ENCODE measurements at places on chromosomes 12 and 14.

GRCh38 chr12:70852416-70853150, 68.0 kb downstream of the PTPRR start:
- no peak for DNase-seq

- peak; percentile 20 for DNase-seq
These were observed 438.4 kb upstream of the OR4E1 start for GRCh38 chr14:22112004-22112403.

GRCh38 chr12:129911428-129912049, 7.7 kb upstream of the TMEM132D start:
- DNase-seq: no peak

- DNase-seq: no peak
These were observed 53.7 kb downstream of the ERC1 start for GRCh38 chr12:1044696-1045095.

DNA sequence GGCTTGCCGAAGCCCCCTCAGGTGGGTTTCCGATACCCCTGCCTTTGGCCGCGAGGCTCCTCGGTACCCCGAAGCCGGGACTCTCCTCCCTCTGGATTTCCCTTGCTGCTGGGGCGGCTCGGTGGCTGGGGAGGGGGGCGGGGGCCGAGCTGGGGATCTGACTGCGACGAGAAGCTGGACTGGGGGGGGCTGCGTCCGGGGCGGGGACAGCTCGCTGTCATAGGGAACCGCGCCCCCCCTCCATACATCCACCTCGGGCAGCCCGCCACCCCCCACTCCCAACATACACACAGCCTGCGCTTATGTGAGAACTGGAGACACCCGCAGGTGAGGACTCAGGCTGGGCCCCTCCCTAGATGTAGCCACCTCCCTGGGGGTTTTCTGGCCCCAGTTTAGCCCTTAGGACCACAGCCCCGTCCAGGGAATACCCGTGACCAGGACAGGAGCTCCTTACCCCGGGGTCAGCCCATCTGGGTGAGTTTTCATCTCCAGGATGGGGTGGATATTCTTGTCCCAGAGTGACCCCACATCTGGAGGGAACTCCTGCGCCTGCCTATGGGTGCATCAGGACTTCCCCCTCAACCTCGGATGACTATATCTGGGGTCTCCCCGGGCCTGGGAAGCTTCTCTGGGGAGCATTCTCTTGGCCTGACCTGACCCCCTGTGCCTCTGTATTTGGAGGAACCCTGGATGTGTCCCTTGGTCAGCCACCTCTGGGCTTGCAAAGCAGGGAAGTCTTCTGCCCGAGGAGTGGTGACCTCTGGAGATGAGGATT, 687 bp downstream of the ASIC1 start:
- no peak for DNase-seq

GRCh38 chr14:23483236-23483854, 13.8 kb downstream of the NGDN start:
- DNase-seq: no peak

- DNase-seq: no peak
These were observed 77.2 kb downstream of the NKX2-1 start for GRCh38 chr14:36442824-36443241.

- DNase-seq: no peak
These were observed 18.9 kb downstream of the ARL6IP4 start for GRCh38 chr12:122999196-122999946.

- DNase-seq: no peak
These were observed 188.7 kb downstream of the TTC8 start for GRCh38 chr14:89013098-89013504.

DNA sequence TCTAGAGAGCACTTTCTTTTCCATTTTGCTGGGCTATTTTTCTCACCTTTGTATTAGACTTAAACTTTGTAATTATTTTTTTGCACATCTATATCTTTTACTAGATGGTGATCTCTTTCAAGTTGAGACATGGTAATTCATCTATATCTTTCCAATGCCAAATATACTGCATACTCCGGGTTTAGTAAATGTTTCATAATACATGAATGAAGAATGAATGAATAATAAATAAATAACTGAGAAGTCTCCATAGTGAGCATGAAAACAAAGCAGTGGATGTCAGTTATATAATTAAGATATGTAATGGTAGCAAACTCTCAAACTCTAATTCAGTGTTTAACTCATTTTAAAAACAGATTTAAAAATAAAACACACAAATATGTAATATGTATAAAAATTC, 342.5 kb upstream of the KITLG start:
- DNase-seq: no peak

DNA sequence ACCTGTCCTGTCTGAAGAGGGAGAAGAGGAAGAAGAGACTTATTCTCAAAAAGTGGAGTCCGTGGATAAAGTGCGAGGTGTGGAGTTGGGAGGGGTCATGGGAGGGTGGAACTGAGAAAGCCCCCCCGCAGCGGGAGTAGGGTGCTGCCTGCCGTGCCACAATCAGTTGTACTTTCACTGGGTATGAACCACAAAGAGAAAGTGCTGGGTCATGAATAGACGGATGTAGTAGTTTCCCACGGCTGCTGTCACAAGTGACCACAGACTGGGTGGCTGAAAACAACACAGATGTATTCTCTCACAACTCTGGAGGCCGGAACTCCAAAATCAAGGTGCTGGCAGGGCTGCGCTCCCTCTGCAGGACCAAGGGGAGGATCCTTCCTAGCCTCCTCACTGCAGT, 5.5 kb downstream of the DNAH10 start:
- DNase-seq: no peak

DNA sequence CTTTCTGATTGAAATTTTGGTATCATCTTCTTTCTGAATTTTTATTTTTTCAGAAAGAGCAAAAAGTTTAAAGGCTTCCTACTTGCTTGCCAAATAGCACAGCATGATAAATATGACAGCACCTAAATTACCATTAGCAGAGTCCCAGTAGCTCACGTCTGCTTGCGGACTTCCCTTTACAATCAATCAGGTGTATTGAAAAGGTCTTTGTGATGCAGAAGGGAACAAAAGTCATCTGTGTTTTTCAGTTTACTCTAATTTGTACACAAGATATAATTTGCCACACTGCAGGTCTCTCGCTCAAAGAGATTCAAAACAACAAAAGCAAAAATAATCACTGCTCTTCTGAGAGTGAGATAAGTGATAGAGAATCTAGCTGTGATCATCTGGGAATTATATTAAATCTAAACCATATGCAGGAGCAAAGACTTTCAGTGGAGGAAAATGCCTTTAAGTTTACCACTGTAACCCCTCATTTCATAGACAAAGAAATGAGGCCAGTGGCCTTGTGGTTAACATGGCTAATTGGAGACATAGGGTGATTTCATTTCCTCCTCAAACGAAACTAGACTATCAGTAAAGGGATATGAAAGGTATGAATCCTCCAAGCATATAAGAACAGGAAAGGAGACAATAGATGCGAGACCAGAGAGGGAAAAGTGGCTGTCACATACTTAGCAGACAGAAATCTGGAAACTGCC, 240.8 kb upstream of the TMPO start:
- DNase-seq: no peak

GRCh38 chr14:33949411-33949893, 1.4 kb downstream of the EGLN3 start:
- DNase-seq: no peak

GRCh38 chr14:61128382-61129167, 147.5 kb downstream of the SLC38A6 start:
- no peak for DNase-seq

DNA sequence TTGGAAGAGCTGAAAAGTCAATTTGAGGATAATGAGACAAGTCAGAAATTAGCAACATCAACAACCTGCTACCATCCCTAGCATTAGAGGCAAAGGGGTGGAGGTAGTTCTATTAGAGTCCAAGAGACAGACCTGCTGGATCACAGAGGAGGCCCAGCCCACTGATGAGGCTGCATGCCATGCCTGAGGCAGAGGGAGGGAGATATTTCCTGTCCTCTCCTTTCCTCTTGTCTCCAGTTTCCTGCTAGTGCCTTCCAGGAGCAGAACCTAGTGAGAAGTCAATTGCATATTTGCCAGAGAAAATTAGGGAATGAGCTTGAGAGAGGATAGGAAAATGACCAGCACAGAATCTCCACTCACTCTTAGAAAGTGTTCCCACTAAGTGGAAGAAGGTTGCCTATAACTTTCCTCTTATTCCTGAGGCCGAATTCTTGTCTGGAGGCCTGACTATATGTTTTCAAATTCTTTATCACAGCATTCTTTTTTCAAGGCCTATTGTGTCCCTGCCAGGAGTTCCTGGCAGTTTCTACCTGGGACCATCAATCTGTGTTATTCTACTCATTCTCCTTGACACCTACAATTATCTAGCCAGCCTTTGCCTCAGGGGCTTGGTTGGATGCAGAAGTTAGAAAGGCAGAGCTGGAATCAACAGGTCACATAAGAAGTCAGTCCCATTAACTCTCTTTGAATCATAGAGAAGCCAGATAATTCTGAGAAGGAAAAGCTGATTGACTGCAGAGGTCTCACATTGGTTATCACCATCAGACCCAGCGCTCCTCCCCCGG, 121.9 kb downstream of the EMP1 start:
- DNase-seq: no peak
